A172 (cell line): ENCODE measurements at places on chromosomes 5 and 9. TPM values are rescaled to one million over a fixed set of nuclear protein-coding genes. Genes with fewer than 3 reads are reported as not detected.

HRCT1 gene
- total RNA-seq = 1.0 TPM in 1 of 2 replicates, not detected in the other

FAM169A gene
- 28.3 and 33.0 TPM in 2 replicates for total RNA-seq

OR1J2 gene
- not detected in 2 replicates for total RNA-seq

NPR3 gene
- 0.07 and 0.28 TPM in 2 replicates for total RNA-seq

IFNB1 gene
- not detected in 2 replicates for total RNA-seq

IFNA17 gene
- not detected in 2 replicates for total RNA-seq

GRCh38 chr5:108028412-108028811, 353.5 kb downstream of the FBXL17 start:
- DNase-seq = no peak

DNA sequence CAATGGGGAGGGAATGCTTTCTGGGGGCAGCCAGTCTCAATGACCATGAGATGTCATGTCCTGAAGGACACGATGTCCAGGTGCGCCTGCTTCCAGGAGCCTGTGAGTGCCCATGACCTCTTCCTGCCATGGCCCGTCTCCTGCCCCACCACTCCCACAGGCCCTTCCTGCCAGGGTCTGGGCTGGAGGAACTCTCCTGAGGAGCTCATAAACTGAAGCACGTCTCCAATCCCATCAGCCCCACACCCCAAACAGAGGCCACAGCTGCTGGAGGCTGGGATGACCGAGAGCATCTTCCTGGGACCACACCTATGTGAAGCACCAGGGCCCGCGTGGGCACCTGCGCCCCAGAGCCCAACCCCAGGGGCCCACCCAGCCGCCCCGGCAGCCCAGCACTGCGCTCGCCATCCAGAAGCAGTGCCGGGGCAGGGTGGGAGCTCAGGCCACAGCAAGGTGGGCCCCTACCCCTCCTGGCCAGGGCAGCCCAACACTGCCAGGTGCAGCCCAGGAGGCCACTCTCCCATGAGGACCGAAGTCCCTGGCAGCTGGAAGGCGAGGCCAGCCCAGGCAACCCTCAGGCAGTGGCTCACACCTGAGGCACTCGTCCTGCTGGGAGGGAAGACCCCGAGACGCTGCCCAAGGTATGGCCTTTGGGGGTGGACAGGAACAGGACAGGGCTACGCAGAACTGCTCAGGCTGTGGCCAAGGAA, 53.9 kb upstream of the UBAC1 start:
- no peak for DNase-seq

GRCh38 chr5:150801117-150801927, 22.8 kb downstream of the SMIM3 start:
- DNase-seq = peak; percentile 71

DNA sequence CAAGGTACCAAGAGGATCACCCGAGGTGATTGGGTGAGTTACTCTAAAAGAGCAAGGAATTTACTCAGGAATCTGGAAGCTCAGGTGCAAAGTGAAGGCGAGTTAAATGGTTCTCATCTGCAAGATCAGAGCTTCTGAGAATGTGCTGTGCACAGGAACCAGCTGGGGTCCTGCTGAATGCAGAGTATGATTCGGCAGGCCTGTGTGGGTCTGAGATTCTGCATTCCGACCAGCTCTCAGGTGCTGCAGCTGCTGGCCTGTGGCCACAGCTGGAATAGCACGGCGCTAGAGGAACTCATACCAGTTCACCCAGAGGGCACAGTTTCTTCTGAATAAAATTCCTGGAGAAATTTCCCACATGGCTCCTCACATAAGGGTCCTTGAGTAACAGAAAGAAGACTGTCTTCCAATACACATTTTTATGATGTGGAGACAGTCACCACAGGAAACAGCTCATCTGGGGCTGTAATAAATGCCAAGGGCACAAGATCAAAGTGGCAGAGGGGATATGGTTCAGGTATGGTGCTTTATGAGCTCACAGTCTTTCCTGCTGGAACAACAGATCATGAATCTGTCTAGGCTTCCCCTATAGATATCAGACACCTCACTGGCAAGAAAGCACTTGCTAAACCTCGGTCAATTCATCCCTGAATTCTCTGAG, 83.9 kb downstream of the PTPN3 start:
- no peak for DNase-seq

DNA sequence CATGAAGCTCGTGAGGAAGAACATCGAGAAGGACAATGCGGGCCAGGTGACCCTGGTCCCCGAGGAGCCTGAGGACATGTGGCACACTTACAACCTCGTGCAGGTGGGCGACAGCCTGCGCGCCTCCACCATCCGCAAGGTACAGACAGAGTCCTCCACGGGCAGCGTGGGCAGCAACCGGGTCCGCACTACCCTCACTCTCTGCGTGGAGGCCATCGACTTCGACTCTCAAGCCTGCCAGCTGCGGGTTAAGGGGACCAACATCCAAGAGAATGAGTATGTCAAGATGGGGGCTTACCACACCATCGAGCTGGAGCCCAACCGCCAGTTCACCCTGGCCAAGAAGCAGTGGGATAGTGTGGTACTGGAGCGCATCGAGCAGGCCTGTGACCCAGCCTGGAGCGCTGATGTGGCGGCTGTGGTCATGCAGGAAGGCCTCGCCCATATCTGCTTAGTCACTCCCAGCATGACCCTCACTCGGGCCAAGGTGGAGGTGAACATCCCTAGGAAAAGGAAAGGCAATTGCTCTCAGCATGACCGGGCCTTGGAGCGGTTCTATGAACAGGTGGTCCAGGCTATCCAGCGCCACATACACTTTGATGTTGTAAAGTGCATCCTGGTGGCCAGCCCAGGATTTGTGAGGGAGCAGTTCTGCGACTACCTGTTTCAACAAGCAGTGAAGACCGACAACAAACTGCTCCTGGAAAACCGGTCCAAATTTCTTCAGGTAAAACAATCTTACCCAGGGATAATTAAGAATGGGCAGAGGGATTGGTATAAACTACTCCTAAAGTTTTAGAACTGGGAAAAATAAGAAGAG, 12.9 kb downstream of the ITGA1 start:
- DNase-seq = peak; percentile 62

- no peak for DNase-seq
These were observed 113.3 kb upstream of the SHB start for GRCh38 chr9:38182321-38182720.

GRCh38 chr5:7625740-7626139, 225.2 kb downstream of the CFAP90 start:
- no peak for DNase-seq

DNA sequence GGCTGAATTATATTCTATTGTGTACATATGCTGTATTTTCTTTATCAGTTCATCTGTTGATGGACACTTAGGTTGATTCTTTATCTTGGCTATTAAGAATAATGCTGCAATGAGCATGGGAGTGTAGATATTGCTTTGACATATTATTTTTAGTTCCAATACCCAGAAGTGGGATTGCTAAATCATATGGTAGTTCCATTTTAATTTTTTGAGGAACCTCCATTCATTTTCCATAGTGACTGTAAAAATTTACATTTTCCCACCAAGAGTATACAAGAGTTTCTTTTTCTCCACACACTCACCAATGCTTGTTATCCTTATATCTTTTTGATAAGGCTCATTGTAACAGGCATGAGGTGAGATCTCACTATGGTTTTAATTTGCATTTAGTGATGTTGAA, 19.4 kb downstream of the JAK2 start:
- no peak for DNase-seq
